ENCODE measurements at places on chromosomes 4 and X. TPM values are rescaled to one million over a fixed set of nuclear protein-coding genes. Genes with fewer than 3 reads are reported as not detected.

The PLP2 gene
- 62.5 TPM for total RNA-seq

- DNase-seq, result peak; percentile 48
- peak overlapping the region; percentile 84 for H3K4me3 ChIP-seq
- no peaks in the 10 kb centered on the region for H3K27me3 ChIP-seq
- H3K36me3 ChIP-seq, result no peaks in the 10 kb centered on the region
- peaks cover 30% of the 10 kb centered on the region for H3K4me1 ChIP-seq
These were observed 782 bp downstream of the ARHGAP24 start for GRCh38 chr4:85475631-85476233.

DNA sequence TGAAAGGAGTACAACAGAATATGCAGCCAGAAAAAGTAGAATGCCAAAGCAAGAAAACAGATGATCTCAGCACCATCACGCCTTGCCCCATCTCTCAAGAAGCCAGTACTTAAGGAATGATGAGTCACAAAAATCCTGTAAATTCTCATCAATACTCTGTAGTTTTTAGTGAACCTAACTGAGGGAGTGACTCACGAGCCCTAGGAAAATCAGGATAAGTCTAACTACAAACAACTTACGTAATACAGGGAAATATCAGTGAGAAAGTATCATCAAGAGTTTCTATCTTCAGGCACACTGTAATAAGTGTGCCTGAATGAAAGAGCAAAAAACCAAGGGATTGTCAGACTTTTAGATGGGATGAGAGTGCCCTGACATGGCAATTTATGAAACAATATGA is 644.4 kb downstream of the STPG2 start:
- DNase-seq, result peak; percentile 0
- H3K4me3 ChIP-seq, result no peak overlapping the region
- no peaks in the 10 kb centered on the region for H3K27me3 ChIP-seq

DNA sequence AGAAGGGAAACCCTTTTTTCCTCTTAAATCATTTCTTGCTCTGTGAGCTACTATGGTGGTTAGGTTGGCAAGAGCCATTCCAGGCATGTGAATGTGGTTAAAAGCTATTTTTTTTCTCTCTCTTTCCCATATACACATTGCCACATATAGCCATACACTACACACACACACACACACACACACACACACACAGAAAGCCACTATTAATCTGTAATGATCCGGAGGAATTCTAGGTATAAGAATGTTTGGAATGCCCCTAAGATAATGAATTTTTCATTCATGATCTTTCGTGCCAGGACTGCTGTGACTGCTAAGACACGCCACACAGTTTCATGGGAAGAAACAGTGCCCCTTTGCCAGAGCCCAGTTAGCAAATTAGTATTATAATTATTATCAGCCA is 21.8 kb upstream of the TLL1 start:
- H3K4me3 ChIP-seq, result no peak overlapping the region
- no peak for DNase-seq
- H3K27ac ChIP-seq, result no peak overlapping the region
- no peaks in the 10 kb centered on the region for H3K27me3 ChIP-seq
- no peaks in the 10 kb centered on the region for H3K4me1 ChIP-seq

- no peaks in the 10 kb centered on the region for H3K36me3 ChIP-seq
- H3K27me3 ChIP-seq, result no peaks in the 10 kb centered on the region
- H3K27ac ChIP-seq, result peak overlapping the region; percentile 96
- no peak overlapping the region for H3K4me3 ChIP-seq
- DNase-seq, result peak; percentile 75
These were observed 46.4 kb downstream of the PRPS1 start for GRCh38 chrX:107674480-107675364.
